D341Med (cell line): ENCODE measurements at places on chromosomes 12 and 14.

GRCh38 chr12:123934016-123934620, 38.5 kb downstream of the CCDC92 start:
- no peak for DNase-seq

DNA sequence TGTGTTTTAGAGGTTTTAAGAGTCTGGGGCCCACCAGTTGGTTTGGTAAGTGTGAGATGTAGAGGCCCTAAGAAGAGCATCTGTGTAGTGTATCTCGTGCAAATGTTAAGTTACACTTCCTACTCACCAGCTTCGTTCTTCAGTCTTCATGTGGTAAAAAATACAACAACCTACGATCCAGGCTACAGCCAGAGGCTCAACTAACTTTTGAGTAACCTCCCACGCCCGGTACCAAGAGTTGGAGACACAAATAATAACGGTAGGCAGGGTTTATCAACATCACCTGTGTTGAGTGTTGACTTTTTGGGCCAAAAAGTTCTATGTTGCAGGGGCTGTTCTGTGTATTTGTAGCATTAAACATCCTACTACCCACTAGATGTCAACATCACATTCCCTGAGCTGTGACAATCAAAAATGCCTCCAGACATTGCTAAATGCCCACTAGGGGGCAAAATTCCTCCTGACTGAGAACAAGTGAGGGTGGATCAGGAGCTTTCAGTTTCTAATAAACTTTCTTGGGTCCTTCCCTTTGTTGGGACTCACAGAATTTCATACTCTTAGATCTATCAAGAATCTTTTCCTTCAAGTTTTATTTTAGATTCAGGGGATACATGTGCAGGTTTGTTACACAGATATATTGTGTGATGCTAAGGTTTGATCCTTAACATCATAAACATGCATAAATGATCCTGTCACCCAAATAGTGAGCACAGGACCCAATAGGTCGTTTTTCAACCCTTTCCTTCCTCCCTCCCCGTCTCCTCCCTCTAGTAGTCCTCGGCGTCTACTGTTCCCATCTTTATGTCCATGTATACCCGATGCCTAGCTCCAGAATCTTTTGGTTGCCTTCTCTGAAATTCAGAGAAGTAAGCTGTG, 94.7 kb downstream of the SLC2A13 start:
- peak; percentile 46 for DNase-seq

DNA sequence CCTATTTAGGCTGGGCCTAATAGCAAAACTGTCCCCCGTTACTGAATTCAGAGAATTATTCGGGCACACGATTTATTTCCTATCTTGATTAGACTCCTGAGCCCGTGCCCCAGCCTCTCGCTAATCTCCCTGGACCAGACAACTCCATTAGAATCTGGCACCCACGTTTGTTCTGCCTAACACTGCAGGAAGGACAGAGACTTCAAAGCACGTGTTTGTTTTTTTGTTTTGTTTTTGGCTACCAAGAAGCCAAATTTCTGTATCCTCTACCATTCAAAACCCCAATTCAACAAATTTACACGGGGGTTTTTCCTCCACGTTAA, 4.8 kb downstream of the USP44 start:
- no peak for DNase-seq

GRCh38 chr14:69373104-69373503, 25.0 kb downstream of the ERH start:
- DNase-seq, result no peak

DNA sequence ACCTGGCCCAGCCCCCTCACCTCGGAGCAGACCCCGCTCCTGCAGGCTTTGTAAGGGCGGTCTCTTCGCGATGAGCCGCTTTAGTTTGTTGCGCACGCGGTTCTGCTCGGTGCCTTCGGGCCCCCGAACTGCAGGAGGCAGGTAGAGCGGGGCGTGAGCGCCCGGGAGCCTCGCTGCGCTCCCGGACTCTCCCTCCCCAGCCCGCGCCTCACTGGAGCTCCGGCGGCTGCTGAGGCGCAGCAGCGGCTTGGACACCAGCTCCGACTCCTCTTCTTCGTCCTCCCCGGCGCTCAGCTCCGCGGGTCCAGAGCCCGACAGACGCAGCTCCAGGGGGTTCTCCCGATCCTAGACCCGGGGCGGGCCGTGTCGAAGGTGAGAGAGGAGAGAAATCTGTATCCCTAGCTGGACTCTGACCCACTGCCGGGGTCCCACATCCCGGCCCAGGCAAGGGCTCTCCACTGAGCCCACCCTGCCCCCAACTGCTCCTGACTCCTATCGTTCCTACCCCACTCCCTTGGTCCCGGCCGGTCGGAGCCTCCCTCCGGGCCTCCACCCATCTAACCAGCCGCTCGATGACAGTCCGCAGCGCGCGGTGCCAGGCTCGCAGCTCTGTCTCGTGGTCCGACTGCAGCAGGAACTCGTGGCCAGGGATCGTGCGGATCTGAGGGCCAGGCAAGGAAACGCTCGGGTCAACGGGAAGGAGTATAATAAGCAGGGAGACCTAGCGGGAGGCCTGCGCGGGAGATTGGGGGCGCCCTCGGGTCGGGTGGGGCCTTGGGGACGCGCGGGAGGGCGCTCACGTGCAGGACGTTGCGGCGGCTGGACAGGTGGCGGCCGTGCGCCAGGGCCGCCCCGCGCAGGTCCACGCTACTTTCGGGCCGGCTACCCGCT, 4.2 kb downstream of the ARHGAP9 start:
- DNase-seq, result no peak

GRCh38 chr14:54652188-54652587, 85.3 kb downstream of the SAMD4A start:
- DNase-seq, result no peak

DNA sequence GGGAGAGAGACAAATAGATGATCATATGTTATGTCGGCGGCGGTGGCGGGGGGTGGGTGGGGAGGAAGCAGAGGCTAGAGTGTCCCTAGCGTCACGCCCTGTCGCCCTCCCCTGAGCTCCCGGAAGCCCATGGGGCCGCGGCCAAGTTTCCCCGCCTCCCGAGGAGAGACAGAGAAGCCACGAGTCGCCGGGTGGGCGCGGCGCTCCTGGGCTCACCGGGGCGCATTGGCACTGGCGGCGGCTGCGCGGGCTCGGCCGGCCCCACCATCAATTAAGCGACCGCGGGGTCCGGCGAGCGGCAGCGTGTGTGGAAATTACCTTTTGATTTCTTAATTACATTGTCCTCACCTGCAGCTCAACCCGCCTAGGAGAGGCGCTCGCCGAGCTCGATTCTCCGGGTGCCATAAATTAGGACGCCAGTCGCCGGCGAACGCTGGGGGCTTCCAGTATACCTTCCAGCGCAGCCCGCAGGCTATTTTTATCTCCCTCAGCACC, 119.9 kb upstream of the LHX5 start:
- peak; percentile 75 for DNase-seq

DNA sequence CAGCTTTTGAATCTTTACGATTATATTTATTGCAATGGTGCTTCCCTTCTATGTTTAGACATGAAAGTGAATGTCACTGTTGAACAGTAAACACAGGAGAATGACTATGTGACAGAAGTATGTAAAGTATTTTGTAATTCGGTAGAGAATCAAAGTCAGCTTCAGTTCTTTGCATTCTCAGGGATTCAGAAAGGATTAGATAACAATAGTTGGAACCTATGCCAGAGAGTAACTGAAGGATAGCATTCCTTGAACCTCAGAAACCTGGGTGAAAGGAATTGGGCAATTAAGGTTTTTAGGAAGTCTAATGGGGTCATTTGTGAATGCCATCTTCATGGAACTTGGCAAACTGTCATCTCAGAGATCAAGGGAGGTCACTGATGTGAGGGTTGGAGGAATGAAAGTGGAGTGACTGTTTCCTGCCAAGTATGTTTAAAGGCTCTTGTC, 305.3 kb upstream of the DDHD1 start:
- no peak for DNase-seq
